Tibial nerve (tissue), 4 donors: ENCODE measurements at places on chromosomes 2 and 18. TPM values are rescaled to one million over a fixed set of nuclear protein-coding genes. Genes with fewer than 3 reads are reported as not detected.

ITGB6 gene
- not detected for total RNA-seq

HAAO gene
- 9.3 TPM for total RNA-seq

GRCh38 chr2:101627285-101628029 is 70.0 kb upstream of the MAP4K4 start:
- DNase-seq = no peak

DNA sequence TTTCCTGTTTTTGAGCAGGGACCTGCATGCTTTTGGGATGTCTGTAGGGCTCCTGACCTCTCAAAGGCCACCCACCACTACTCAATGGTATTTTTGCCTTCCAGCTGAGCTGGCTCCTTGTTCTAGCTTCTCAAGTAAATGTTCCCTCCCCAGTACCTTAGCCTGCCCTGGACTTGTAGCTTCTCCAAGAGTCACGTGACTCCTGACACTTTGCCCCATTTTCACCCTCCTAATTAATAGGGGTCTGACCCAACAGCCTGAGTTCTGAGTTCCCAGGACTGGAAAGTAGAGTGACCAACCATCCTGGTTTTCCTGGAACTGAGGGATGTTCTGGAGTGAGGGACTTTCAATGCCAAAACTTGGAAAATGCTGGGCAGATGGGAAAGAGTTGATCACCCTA is 4.0 kb downstream of the LBX2 start:
- DNase-seq = no peak

- DNase-seq = no peak
These were observed 262.5 kb downstream of the KCNJ3 start for GRCh38 chr2:154960802-154961583.

DNA sequence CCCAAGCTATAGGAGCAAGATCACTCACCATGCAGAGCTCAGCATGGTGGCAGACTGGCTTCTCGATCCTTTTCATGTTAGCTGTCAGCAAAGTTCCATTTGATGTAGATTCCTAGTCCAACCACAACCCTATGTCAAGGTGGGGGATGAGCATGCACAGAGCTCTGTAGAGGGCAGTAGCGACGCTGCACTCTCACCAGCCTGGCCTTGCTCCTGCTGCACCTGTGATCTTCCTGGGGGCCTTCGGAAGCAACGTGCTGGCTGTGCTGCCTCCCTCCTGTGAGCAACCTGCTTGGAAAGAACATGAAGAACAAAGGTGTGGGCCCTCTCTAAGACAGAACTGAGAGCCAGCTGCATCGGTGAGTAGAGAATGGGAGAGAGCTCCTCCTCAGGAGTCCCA is 479.4 kb upstream of the MYT1L start:
- no peak for DNase-seq

GRCh38 chr2:241555711-241556110 is 2.8 kb upstream of the BOK start:
- DNase-seq = no peak

- DNase-seq = no peak
These were observed 18.7 kb upstream of the IMPA2 start for GRCh38 chr18:11962597-11962996.
